ENCODE measurements at places on chromosomes 7 and 10. TPM values are rescaled to one million over a fixed set of nuclear protein-coding genes. Genes with fewer than 3 reads are reported as not detected.

The COBL gene
- total RNA-seq: not detected

The ABCC2 gene
- 0.62 TPM for total RNA-seq

The CNPY4 gene
- 14.0 TPM for total RNA-seq

The PTTG1IP2 gene
- total RNA-seq: not detected

The TRIP6 gene
- 22.2 TPM for total RNA-seq

The PLAC9 gene
- not detected for total RNA-seq

The MGAM2 gene
- total RNA-seq: not detected

The LFNG gene
- total RNA-seq: 23.3 TPM

The OR9A2 gene
- not detected for total RNA-seq

The ASCC1 gene
- total RNA-seq: 68.9 TPM

The MCM10 gene
- 86.2 TPM for total RNA-seq

The HOXA5 gene
- not detected for total RNA-seq

The NANOS1 gene
- total RNA-seq: 0.09 TPM

The SPDYE8 gene
- total RNA-seq: not detected

The ASB10 gene
- total RNA-seq: not detected

The CNNM2 gene
- 4.2 TPM for total RNA-seq

The TBX20 gene
- 0.09 TPM for total RNA-seq

The KRIT1 gene
- 37.7 TPM for total RNA-seq

The MYO3A gene
- total RNA-seq: not detected

The PLEKHS1 gene
- 0.07 TPM for total RNA-seq

The PLPP4 gene
- total RNA-seq: not detected

The TUBAL3 gene
- not detected for total RNA-seq

The PNLIPRP1 gene
- total RNA-seq: not detected

The CPXM2 gene
- not detected for total RNA-seq

The GATA3 gene
- total RNA-seq: 23.5 TPM

The GSAP gene
- total RNA-seq: 1.4 TPM

The CLDN4 gene
- total RNA-seq: 0.16 TPM

The SHTN1 gene
- total RNA-seq: 0.43 TPM

The AZGP1 gene
- not detected for total RNA-seq

The TAS2R41 gene
- not detected for total RNA-seq

The AKR1E2 gene
- total RNA-seq: 13.4 TPM

The NUPR2 gene
- not detected for total RNA-seq

The ADAM12 gene
- 1.2 TPM for total RNA-seq

The CRHR2 gene
- total RNA-seq: not detected

The GHRHR gene
- not detected for total RNA-seq

The NME8 gene
- total RNA-seq: not detected

The AKR1C1 gene
- total RNA-seq: 0.66 TPM

The PLXNA4 gene
- total RNA-seq: 0.09 TPM

The EMX2 gene
- total RNA-seq: not detected

The IFIT1 gene
- total RNA-seq: 5.9 TPM

The NFE2L3 gene
- 19.9 TPM for total RNA-seq
